ENCODE measurements at places on chromosomes 5 and 9.

GRCh38 chr9:115525111-115526058, 407.4 kb upstream of the TNC start:
- no peak for DNase-seq

DNA sequence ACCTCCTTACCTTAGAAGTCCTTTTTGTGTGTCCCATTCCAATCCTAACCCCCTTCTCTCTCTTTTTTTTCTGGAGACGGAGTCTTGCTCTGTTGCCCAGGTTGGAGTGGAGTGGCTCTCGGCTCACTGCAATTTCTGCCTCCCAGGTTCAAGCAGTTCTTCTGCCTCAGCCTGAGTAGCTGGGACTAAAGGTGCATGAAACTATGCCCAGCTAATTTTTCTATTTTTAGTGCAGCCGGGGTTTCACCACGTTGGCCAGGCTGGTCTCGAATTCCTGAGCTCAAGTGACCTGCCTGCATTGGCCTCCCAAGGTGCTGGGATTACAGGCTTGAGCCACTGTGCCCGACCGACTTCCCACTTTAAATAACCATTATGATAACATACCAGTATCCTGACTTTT, 17.5 kb downstream of the TMEM38B start:
- DNase-seq: no peak

GRCh38 chr5:23368393-23368792, 139.0 kb upstream of the PRDM9 start:
- peak; percentile 1 for DNase-seq

DNA sequence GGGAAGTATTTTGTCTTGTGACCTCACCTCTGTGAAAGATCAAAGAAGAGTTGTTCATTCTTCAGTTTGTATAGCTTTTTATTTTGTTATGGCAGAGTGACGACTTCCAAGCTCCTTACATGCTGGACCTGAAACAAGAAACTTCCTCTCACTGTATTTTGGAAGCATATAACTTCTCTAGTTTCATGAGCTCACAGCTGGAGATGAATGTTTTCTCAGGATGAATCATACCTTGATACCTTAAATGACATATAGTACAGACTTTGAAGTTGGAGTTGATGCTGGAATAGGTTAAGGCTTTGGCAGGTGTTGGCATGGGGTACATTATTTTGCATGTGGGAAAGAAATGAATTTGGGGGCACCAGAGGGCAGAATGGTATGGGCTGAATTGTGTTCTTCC, 112.5 kb downstream of the SLC25A46 start:
- DNase-seq: peak; percentile 34

DNA sequence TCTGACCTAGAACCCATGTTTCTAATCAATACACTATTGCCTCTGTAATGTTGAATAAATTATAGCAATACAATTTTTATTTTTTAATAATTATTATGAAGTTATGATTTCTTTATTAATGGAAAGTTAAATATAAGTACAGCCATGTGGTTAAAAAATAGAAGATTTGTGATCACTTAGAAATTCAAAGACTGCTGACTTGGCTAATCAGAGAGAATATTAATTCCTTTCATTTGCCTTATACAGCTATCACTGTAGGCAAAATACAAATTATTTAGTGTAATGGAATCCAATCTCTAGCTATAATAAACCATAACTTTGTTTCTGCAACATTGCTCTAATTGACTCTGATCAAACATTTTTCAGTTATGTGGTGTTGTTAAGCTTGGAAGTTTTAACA, 255.0 kb upstream of the TAS2R1 start:
- no peak for DNase-seq

- peak; percentile 80 for DNase-seq
Observed at GRCh38 chr5:38878391-38879077, 32.7 kb downstream of the OSMR start.

- no peak for DNase-seq
Observed at GRCh38 chr5:11398728-11399127, 505.5 kb downstream of the CTNND2 start.

- no peak for DNase-seq
Observed at GRCh38 chr5:154646745-154647113, 108.4 kb upstream of the LARP1 start.

GRCh38 chr9:91500509-91501014, 76.9 kb upstream of the NFIL3 start:
- DNase-seq: peak; percentile 81

DNA sequence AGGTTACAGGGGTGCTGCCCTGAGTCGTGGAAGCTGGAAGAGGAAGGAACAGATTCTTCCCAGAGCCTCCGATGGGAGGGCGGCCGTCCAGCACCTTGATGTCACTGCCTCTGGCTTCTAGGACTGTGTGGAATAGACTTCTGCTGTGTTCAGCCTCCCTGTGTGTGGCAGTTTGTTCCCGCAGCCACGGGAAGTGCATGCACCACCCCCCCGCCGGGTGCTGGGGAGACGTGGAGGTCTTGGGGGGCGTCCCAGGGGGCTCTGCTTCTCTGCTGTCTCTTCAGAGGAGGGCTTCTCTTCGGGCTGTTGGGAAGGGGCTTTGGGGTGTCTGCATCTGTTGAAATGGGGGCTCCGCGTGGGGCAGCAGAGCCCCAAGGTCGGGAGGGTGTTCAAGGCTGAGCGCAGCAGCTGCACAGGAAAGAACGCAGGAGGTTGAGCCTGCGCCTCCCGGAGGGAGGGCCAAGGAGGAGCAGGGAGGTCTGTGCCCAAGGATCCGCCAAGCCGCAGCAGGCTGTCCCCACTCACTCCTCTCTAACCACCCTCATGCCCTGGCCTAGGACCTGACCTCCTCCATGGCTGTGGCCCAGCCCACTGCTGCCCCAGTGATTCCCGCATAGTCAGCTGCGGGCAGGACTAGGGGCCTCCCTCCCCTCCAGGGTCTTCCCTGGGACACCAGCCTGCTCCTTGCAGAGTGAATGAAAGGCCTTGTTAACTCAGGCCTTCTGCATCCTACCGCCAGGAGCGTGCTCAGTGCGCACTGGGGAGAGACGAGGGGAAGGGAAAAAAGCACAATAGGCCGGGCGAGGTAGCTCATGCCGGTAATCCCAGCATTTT, 45.0 kb downstream of the ROPN1L start:
- no peak for DNase-seq

GRCh38 chr5:179319741-179320281, 25.4 kb downstream of the ADAMTS2 start:
- peak; percentile 52 for DNase-seq

GRCh38 chr5:136629125-136629792, 263.9 kb upstream of the TRPC7 start:
- no peak for DNase-seq

DNA sequence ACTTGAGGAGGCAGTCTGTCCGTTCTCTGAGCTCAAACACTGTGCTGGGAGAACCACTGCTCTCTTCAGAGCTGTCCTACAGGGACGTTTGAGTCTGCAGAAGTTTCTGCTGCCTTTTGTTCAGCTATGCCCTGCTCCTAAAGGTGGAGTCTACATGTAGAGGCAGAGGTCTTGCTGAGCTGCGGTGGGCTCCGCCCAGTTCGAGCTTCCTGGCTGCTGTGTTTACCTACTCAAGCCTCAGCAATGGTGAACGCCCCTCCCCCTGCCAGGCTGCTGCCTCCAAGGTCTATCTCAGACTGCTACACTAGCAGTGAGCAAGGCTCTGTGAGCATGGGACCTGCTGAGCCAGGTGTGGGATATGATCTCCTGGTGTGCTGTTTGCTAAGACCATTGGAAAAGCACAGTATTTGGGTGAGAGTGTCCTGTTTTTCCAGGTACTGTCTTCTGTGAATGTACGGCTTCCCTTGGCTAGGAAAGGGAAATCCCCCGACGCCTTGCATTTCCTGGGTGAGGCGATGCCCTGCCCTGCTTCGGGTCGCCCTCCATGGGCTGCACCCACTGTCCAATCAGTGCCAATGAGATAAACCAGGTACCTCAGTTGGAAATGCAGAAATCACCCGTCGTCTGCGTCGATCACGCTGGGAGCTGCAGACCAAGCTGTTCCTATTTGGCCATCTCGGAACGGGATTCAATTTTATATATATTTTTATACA, 58.5 kb downstream of the CNTRL start:
- no peak for DNase-seq

- DNase-seq: no peak
Observed at GRCh38 chr9:136264031-136264430, 18.4 kb upstream of the QSOX2 start.

All from fibroblast of lung (primary cell).